ENCODE measurements at places on chromosomes 16 and 17.

GRCh38 chr17:77546772-77547241 is 406.0 kb downstream of the SEC14L1 start:
- DNase-seq = no peak

- no peak for DNase-seq
These were observed 25.5 kb downstream of the ACSF3 start for GRCh38 chr16:89119166-89119621.

DNA sequence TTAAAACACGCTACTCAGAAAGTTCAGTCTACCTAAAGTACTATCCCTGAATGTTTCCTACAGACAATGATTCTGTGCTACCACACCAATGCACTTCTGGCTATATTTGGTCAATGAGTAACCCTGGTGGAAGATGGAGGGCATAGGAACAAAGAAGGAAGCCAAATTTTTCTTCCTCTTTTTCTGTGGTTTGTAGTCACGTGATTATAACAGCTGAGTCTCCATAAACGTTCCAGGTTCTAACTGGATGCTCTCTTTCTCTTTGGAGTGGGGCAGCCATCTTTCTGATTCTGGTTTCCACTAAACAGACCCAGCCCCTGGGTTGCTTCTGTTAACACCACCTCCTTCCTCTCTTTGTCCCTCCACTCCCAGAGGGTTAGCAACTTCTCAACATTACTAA is 274.9 kb downstream of the CDH11 start:
- no peak for DNase-seq

- no peak for DNase-seq
These were observed 70.4 kb downstream of the USP32 start for GRCh38 chr17:60321336-60322055.

DNA sequence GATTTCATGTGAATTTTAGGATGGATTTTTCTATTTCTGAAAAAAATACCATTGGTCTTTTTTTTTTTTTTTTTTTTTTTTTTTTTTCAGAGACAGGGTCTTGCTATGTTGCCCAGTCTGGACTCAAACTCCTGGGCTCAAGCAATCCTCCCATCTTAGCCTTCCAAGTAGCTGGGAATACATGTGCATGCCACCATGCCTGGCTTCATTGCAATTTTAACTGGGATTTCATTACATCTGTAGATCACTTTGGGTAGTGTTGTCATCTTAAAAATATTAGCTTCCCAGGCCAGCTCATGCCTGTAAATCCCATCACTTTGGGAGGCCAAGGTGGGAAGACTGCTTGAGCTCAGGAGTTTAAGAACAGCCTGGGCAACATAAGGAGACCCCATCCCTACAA is 54.8 kb downstream of the TOM1L2 start:
- no peak for DNase-seq

DNA sequence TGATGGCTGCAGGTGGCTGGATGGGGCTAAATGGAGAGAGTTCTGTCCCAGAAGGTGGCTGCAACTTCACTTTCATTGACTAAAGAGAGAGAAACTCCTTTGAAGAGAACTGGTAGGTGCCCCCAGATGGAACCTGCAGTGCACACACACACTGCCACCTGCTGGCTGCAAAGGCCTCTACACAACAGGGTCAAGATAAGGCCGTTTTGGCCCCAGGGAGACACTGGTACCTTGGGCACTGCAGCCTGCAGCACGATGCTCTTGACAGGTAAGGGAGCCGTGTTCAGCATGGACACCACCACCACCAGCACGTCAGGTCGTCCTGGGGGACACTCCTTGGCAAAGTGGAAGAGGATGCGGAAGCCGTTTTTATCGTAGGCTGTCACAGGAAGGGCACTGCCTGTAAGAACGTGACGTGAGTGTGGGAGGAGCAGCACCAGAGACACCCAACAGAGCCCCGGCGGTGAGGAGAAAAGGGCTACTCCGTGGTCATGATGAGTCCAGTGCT is 22.7 kb downstream of the GGA3 start:
- DNase-seq = no peak

GRCh38 chr16:14470788-14471187 is 159.3 kb downstream of the PARN start:
- no peak for DNase-seq

GRCh38 chr16:54341892-54342776 is 55.5 kb upstream of the IRX3 start:
- DNase-seq = peak; percentile 39

GRCh38 chr16:19481296-19481695 is 40.6 kb downstream of the GDE1 start:
- DNase-seq = no peak

DNA sequence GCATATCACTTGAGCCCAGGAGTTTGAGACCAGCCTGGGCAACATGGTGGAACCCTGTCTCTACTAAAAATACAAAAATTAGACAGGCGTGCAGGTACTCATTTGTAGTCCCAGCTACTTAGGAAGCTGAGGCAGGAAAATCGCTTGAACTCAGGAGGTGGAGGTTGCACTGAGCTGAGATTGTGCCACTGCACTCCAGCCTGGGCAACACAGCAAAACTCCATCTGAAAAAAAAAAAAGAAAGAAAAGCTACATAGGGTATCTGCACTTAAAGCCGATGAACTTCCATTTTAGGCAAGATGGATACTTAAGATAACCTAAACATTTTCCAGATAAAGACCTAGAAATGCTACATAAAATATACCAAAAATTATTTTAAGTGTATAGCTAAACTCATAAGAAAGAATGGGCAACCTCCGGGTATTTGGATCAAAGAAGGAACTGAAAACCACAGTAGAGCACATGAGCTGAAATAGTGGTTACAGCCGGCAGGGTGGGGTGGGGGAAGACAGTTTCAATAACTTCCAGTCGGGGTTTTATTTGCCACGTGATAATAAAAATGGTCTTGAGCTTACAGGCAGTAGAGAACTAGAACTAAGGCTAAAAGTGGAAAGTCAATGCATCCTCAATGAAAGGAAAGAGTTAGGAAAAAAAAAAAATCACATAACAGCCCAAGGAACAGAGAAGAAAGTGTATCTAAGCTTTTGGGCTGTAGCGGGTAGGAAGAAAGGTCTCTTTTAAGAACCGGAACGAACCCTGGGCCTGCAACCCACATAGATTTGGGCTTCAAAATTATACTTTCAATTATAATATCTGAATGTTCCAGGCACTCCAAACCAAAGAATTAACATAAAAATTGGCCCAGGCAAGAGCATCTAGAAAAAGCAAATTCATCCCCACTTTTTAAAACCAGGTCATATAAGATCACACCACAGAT is 53.1 kb downstream of the CFDP1 start:
- DNase-seq = no peak

GRCh38 chr17:18259621-18260331 is 686 bp upstream of the MIEF2 start:
- DNase-seq = no peak

Measured in skeletal muscle cell (primary cell).